CD4-positive, alpha-beta T cell (primary cell): ENCODE measurements at places on chromosomes 5 and 9.

DNA sequence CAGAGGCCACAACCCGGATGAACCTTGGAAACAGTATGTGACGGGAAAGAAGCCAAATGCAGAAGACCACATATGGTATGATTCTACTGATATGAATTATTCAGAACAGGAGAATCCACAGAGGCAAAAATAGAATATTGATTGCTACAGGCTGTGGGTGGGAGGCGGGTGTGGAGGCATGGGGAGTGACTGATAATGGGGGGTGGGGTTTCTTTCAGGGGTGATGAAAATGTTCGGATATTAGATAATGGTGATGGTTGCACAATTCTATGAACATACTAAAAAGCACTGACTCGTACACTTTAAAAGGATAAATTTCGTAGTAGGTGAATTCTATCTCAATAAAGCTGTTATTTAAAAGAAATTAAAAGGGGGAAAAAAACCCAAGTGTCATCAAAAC is 10.7 kb downstream of the IL4 start:
- no peak for DNase-seq

DNA sequence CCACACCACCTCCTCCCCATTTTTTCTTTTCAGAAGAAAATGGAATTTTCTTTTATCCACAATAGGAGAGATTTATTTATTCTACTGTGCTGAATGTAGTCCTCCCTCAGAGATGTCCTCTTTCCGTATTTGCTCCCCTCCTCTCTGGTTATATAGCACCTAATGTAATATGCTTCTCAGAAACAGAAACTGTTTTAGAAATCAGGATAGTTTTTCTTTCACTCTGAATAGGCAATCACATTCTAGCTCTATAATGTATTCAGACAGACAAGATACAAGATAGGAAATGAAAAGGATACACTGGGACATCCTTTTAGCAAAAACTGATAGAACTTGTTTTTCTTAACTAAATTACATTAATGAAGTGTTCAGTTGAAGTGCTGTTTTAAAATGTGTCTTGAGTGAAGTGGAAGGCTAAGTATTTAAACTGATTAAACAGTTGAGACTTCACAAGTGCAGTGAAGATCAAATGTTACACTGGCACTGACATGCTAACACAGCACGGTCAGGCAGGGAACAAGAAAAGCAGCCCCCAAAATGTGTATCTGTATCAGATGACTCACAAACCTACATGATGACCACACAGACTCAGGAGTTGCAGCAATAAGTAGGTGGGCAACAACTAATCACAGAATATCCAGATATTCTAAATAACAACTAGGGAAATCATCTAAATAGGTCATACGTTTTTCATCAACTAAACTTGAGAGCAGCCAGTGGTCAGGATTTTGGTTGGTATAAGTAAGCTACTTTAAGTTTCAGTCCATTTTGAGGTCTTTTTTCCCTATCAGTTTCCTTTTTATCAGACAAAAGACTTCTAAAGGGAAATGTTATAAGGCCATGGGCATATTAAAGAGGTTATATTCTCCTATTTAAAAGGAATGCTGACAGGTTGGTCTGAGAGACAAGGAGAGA is 260.4 kb downstream of the MLLT3 start:
- no peak for DNase-seq

DNA sequence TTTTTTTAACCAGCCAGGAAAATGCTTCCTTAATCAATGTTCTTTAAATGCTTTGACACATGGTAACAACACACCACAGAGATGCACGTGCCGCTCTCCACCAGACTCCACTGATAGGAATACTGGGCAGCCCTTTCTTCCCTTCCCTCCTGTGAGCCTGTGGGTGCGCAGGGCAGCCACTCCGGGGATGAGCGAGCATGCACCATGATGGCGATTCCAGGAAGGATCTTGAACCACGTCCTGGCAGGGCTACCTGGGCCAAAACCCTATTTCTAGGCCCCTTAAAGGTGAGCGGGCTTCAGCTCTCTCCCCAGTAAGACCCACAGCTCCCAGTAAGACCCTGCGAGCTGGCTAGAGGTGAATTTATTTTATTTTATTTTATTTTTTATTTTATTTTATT is 128.2 kb downstream of the MVB12B start:
- no peak for DNase-seq

GRCh38 chr5:73451224-73452130 is 2.9 kb upstream of the FOXD1 start:
- DNase-seq: peak; percentile 51

GRCh38 chr9:114031948-114032840 is 45.9 kb downstream of the AMBP start:
- no peak for DNase-seq
